ENCODE measurements at places on chromosomes 1 and 21. TPM values are rescaled to one million over a fixed set of nuclear protein-coding genes. Genes with fewer than 3 reads are reported as not detected.

ZMPSTE24 gene
- 51.9 TPM for total RNA-seq

PTPN7 gene
- not detected for total RNA-seq

DEPDC1 gene
- 24.0 TPM for total RNA-seq

AADACL3 gene
- total RNA-seq, result not detected

COL11A1 gene
- total RNA-seq, result under 0.01 TPM

WNT3A gene
- not detected for total RNA-seq

RGSL1 gene
- total RNA-seq, result not detected

RPE65 gene
- total RNA-seq, result not detected

MPC2 gene
- 20.0 TPM for total RNA-seq

ZNF683 gene
- total RNA-seq, result not detected

TAL1 gene
- total RNA-seq, result 45.1 TPM

PLA2G4A gene
- total RNA-seq, result 30.4 TPM

PDE4B gene
- total RNA-seq, result 120 TPM

RNU1-1 gene
- total RNA-seq, result under 0.01 TPM

PCP4 gene
- total RNA-seq, result not detected

CHODL gene
- total RNA-seq, result 0.10 TPM

SLAMF8 gene
- not detected for total RNA-seq

MIXL1 gene
- total RNA-seq, result not detected

SYCP1 gene
- total RNA-seq, result not detected

KCNQ4 gene
- total RNA-seq, result not detected

TMPRSS15 gene
- not detected for total RNA-seq

DMBX1 gene
- not detected for total RNA-seq

TCEA3 gene
- total RNA-seq, result 0.86 TPM

GPR89B gene
- total RNA-seq, result 7.8 TPM

MRAP gene
- not detected for total RNA-seq

C1orf167 gene
- not detected for total RNA-seq

S1PR1 gene
- total RNA-seq, result 308 TPM

SPRR2A gene
- total RNA-seq, result not detected

GLIS1 gene
- total RNA-seq, result not detected

MYOG gene
- total RNA-seq, result not detected

CFHR5 gene
- total RNA-seq, result not detected

SOAT1 gene
- total RNA-seq, result 24.7 TPM

C1orf53 gene
- total RNA-seq, result 1.3 TPM

KPRP gene
- not detected for total RNA-seq

FCRL6 gene
- not detected for total RNA-seq

PTPRC gene
- not detected for total RNA-seq

CFHR2 gene
- not detected for total RNA-seq

LIN28A gene
- not detected for total RNA-seq

TMEM82 gene
- not detected for total RNA-seq

GJA9 gene
- total RNA-seq, result not detected

FCAMR gene
- total RNA-seq, result not detected

PHLDA3 gene
- total RNA-seq, result 42.5 TPM

All from vein endothelial cell (primary cell).